ENCODE measurements at places on chromosomes 3 and 15.

- no peak for DNase-seq
Observed at GRCh38 chr3:133246773-133247172, 153.1 kb upstream of the BFSP2 start.

DNA sequence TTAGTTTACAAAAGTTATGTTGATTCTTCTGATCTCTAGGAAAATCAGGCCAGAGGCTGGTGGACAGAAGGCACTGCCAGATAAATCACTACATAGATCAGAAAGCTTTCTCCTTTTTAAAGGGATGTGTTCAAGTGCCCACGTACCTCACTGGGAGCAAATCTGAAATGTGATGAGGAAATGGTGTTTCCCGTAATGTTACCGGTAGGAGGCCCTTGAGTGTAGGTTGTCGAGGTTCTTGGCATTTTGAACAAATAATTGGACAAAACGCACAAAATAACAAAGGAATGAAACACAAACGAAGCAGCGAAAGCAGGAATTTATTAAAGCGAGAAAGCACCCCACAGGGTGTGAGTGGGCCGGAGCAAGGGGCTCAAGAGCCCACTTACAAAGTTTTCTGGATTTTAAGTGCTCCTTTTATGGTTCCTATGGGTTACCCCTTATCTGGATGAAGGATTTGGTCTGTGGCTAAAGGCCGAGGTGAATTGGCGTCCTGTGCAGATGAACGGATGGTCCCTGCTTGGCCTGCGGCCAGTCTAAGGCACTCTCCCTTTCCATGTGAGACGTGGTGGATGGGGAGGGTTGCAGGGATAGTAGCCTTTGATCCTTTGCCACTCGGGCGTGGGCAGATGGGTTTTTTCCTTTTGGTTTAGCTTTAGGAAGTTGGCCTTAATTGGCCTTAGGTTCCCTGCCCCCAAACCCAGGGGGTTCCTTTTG lies 1.0 kb downstream of the SNX1 start:
- DNase-seq, result no peak

- DNase-seq, result no peak
Observed at GRCh38 chr3:127763816-127764215, 58.5 kb downstream of the MGLL start.

DNA sequence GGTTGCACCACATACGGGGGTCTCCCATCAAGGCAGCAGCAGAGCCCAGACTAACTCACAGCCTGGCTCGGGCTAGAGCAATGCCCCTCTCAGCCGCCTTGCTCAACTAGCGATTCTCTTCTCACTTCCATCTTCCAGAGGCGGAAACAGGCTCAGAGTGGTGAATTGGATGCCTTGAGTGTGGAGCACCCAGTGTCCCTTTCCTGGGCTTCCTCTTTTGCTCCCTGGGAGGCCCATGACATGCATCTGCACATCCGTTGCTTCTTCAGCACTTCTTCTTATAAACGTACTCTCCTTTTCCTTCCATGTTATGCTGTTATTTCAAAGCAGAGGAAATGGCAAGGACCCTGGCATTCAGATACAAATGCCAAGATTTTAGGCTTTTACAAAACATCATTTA lies 2.1 kb upstream of the IQSEC1 start:
- DNase-seq, result no peak

GRCh38 chr3:21621181-21621651 lies 129.8 kb downstream of the ZNF385D start:
- DNase-seq, result no peak

DNA sequence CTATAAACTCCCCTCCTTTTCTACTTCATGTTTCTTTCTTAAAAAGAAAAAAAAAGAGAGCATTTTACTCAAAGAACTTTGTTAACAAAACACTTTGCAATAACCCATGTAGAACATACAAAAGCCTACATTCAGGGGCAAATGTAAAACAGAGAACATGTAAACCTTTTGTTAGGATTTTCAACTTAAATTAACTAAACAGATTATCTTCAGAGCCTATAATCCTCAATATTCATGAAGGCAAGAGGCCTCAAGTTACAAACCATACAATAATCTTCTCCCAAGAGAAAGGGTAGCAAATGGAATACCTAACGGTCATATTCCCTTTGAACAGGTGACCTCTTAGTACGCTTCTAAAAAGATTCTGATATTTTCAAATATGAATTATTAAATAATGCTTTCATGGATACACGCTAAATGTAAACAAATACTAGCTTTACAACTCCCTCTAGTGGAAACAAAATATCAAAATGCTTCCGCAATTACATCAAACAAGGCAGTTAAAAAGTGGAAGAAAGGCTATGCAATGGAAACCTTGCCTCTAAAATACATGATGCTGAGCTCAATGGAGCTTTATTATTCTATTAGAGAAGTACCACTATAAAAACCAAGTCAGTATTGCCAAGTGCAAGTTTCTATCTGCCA lies 9.9 kb downstream of the CEP152 start:
- DNase-seq, result no peak

DNA sequence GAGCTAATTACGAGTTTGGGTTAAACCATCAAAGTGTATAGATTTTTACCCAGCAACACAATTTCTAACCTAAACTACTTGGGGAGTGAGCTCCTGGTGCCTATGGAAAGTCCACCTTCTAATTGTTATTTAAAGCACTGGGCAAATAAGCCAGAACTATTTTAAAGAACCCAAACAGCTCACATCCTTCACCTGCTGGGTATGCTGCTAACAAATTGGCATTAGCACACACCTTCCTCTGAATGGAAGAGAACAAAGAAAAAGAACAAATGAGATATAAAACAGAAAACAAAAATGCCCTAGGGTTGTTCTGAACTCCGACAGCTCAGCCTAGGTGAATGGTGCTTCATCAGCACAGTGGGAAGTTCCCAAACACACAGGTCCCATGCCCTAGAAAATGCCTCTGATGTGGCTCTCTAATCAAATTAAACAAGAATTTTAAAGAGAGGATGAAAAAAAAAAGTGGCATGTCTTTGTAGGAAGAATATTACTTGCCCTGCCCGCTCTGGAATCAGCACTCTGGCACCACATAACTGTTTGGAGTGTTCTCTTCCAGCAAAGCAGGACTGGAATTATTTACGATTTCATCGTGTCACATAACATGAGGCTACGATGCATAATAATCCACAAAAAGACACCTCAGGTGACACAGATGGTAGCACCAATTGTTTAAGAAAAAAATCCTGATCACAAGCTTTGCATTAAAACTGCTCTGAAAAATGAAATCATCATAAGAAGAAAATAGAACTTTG lies 334.4 kb downstream of the GBE1 start:
- DNase-seq, result no peak

- DNase-seq, result no peak
Observed at GRCh38 chr3:108378153-108378951, 82.0 kb downstream of the HHLA2 start.

GRCh38 chr3:123305192-123305591 lies 103.4 kb downstream of the SEC22A start:
- DNase-seq, result no peak

GRCh38 chr15:97597801-97598200 lies 362.7 kb upstream of the ARRDC4 start:
- no peak for DNase-seq

- no peak for DNase-seq
Observed at GRCh38 chr15:66644000-66644787, 57.8 kb upstream of the SMAD6 start.

GRCh38 chr3:174253940-174254339 lies 605.2 kb upstream of the NAALADL2 start:
- no peak for DNase-seq

- no peak for DNase-seq
Observed at GRCh38 chr3:108136561-108137459, 46.0 kb upstream of the CD47 start.

DNA sequence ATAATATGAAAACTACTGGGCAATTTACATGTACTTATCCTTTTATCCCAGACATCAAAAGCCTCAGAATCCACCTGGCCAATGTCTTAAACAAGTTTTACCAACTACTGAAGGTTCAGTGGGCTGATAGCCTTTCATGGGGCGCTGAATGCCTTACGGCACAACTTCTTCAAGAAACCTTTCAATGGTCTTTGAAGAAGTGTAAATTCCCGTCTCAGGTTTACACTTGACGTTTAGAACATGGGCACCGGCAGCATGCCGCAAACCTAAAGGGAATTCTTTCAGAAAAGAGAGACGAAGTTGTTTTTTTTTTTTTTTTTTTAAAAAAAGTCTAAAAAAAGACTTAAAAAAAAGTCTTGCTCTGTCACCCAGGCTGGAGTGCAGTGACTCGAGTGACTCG lies 39.7 kb downstream of the ETV5 start:
- no peak for DNase-seq

DNA sequence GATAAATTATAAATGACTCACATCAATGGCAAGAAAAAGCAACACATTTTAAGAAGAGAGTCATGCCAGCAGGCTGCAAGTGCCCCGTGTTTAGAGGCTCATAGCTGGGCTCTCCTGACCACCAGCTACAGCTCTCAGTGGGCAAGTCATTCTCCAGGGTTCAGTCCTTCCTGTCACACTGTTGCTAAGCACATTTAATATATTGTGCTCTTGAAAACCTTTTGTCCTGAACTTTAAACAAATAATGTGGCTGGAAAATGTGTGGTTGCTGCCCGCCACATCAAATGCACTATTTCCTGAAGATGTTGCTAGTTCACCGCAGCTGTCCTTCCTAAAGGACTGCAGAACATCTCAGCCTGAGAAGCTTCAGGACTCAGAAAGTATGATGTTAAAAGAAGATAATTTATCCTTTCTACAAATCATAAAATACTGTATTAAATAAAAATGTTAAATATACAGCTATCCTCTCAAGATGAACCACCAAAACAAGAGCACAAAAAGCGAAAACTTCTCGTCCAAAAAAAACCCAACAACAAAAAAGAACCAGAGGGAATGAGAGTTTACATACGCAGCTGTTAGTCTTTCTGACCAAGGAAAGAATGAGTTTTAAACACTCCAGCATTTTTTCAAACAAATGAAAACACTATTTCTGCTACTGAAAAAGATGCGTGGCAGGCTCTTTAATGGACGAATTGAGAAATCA lies 951 bp downstream of the TARS3 start:
- DNase-seq, result no peak

GRCh38 chr15:80503319-80503952 lies 99.3 kb downstream of the ARNT2 start:
- DNase-seq, result no peak

GRCh38 chr3:154779571-154779970 lies 300.5 kb upstream of the MME start:
- no peak for DNase-seq

DNA sequence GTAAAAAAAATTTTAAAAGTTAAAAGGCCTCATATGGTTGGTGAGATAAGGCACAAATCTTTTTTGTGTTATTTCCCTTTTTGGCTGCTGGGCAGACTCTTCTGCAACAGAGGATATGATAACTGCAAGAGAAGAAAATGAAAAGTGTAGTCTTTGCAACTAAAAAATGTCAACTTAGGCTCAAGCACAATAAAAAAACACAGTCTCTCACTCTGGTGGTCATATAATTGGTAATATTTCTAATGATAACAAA lies 15.4 kb downstream of the COMMD2 start:
- no peak for DNase-seq

DNA sequence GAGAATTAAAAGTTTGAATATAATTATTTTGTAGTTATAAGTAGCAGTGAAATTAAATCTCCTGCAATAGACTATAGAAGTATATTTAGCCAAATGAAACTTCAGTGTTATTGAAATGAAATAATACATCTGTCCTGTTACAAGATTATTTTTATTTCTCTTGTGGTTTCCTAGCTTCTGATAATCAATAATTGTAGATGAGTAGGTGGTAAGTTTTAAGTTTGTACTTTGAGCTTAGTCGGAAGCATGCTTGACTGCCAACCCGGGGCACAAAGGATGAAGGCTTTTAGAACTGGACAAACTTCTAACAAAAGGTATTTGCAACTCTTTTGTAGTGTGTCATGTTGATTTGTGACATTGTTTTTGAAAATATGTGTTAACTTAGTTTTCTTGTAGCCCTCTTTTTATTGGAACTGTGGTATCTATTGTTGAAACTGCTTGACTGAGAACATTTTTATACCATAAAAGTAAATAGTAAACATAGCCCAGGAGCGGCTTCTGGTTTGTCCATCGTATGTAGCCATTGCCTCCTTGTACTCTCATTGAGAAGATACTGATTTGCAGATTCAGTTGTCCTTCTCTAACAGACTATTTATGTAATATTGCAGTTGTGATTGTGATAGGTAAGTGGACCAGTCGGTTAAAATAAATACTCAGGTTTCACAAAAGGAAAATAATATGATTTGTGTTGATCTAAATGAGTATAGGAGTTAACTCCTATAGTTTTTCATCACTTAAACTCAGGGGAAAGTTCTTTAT lies 2.9 kb downstream of the CTNNB1 start:
- DNase-seq, result no peak

- no peak for DNase-seq
Observed at GRCh38 chr3:150783920-150784746, 21.2 kb upstream of the SIAH2 start.

DNA sequence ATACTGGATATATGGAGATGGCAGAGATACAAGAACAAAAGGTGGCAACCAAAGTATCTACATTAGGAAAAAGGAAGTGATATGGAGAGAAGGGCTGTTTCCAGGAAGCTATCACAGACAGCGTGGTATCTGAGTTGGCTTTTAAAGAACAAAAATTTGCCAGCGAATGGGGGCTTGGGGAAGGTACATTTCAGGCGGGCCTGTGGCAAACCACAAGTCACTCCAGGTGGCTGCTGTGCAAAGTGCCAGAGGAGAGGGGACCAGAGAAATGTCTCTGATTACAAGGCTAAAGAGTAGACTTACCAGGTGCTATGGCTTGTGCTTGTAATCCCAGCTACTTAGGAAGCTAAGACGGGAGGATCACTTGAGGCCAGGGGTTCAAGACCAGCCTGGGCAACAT lies 91.1 kb downstream of the MSL2 start:
- no peak for DNase-seq

DNA sequence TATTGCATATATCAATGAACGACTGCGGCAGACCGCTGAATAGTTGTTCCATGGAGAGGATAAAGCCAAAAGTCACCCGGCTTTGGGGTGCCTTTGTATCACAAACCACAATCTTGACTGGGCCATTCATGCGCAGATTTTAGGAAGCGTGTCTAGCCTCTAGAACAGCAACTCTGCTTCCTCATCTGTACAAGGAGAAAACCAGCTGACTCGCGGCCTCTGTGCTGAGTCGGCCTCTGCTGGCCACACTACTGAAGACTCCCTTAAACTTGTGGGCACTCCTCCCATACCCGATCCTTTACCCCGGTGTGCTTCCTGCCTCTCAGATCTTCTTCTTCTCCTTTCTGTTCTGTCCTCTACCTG lies 872 bp downstream of the DLEC1 start:
- DNase-seq, result no peak

DNA sequence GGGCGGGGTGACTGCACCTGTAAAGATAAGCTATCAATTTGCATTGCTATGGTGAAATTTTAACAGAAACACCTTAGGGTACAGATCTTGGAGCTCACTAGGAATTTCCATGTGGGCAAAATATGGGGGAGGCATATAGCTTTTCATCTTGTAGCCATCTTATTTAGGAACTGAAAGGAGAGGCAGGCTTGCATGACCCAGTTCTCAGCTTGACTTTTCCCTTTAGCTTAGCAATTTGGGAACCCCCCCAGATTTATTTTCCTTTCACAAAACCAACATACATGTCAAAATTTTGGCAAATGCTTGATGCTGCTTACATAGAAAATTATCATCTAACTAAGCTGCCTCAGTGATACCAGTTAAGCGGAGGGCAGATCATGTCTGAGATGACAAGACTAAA lies 55.0 kb upstream of the EIF1B start:
- DNase-seq, result no peak
